A549 treated with ZK216348 at 1 μM for 4 hours (cell line): ENCODE measurements at places on chromosomes 7 and 10. TPM values are rescaled to one million over a fixed set of nuclear protein-coding genes. Genes with fewer than 3 reads are reported as not detected.

Gene TFEC
- total RNA-seq: 0.16 TPM in 1 of 5 replicates, not detected in the others

Gene SORCS1
- not detected in 5 replicates for total RNA-seq

Gene OPALIN
- not detected in 5 replicates for total RNA-seq

Gene CCDC172
- total RNA-seq: not detected in 5 replicates

Gene STEAP1
- 13.1 to 14.5 TPM (median 13.4 TPM) in 5 replicates for total RNA-seq

Gene CARD11
- total RNA-seq: 1.2 to 2.5 TPM (median 1.6 TPM) in 5 replicates

Gene FAM221A
- total RNA-seq: 0.15 to 0.60 TPM (median 0.22 TPM) in 5 replicates

Gene ANKRD61
- total RNA-seq: 0.22 to 0.92 TPM (median 0.70 TPM) in 5 replicates

Gene PON3
- total RNA-seq: 33.5 to 45.3 TPM (median 34.6 TPM) in 5 replicates

Gene SPDYE11
- total RNA-seq: not detected in 5 replicates

Gene HILPDA
- total RNA-seq: 20.1 to 27.1 TPM (median 25.8 TPM) in 5 replicates

Gene TLX1
- total RNA-seq: not detected in 5 replicates

Gene NUTM2D
- total RNA-seq: 0.73 to 1.7 TPM (median 1.3 TPM) in 5 replicates

Gene HOXA4
- total RNA-seq: 1.5 to 2.6 TPM (median 2.2 TPM) in 5 replicates

Gene OSBPL3
- total RNA-seq: 8.8 to 13.7 TPM (median 13.4 TPM) in 5 replicates

Gene CDC14C
- not detected in 5 replicates for total RNA-seq

Gene TDRD1
- not detected in 5 replicates for total RNA-seq

Gene TMEM229A
- total RNA-seq: not detected in 5 replicates

Gene PCLO
- 0.85 to 1.6 TPM (median 1.1 TPM) in 5 replicates for total RNA-seq

Gene CH25H
- total RNA-seq: 0.15 TPM in 1 of 5 replicates, not detected in the others

Gene LOXL4
- 1.0 to 1.5 TPM (median 1.4 TPM) in 5 replicates for total RNA-seq

Gene PSD
- 0.34 to 0.61 TPM (median 0.51 TPM) in 5 replicates for total RNA-seq

Gene NRG3
- not detected in 5 replicates for total RNA-seq

Gene GBX1
- 0.23 TPM in 1 of 5 replicates, not detected in the others for total RNA-seq

Gene CYCS
- total RNA-seq: 196 to 375 TPM (median 233 TPM) in 5 replicates

Gene COL28A1
- 0.45 to 0.94 TPM (median 0.72 TPM) in 5 replicates for total RNA-seq

Gene EPDR1
- 72.7 to 87.3 TPM (median 80.6 TPM) in 5 replicates for total RNA-seq

Gene NCF1
- total RNA-seq: 0.28 TPM in 1 of 5 replicates, not detected in the others

Gene CYP26C1
- not detected in 5 replicates for total RNA-seq

Gene ARF5
- total RNA-seq: 151 to 172 TPM (median 163 TPM) in 5 replicates

Gene IFIT1B
- not detected in 5 replicates for total RNA-seq

Gene INA
- total RNA-seq: 20.0 to 29.7 TPM (median 24.8 TPM) in 5 replicates

Gene ADCY1
- total RNA-seq: 1.4 to 2.9 TPM (median 2.2 TPM) in 5 replicates

Gene SEMA3E
- total RNA-seq: 1.8 to 3.0 TPM (median 2.2 TPM) in 5 replicates

Gene ZCCHC24
- total RNA-seq: 2.5 to 4.7 TPM (median 4.0 TPM) in 5 replicates

Gene MORN4
- 6.8 to 9.0 TPM (median 8.4 TPM) in 5 replicates for total RNA-seq

Gene COMTD1
- 29.4 to 59.4 TPM (median 50.0 TPM) in 5 replicates for total RNA-seq

Gene HOXA11
- 0.33 to 0.90 TPM (median 0.61 TPM) in 5 replicates for total RNA-seq

Gene TET1
- total RNA-seq: 0.26 to 0.64 TPM (median 0.58 TPM) in 5 replicates
